ENCODE measurements at places on chromosomes 2 and 18.

GRCh38 chr2:162295009-162295408 is 23.5 kb downstream of the IFIH1 start:
- DNase-seq, result no peak

DNA sequence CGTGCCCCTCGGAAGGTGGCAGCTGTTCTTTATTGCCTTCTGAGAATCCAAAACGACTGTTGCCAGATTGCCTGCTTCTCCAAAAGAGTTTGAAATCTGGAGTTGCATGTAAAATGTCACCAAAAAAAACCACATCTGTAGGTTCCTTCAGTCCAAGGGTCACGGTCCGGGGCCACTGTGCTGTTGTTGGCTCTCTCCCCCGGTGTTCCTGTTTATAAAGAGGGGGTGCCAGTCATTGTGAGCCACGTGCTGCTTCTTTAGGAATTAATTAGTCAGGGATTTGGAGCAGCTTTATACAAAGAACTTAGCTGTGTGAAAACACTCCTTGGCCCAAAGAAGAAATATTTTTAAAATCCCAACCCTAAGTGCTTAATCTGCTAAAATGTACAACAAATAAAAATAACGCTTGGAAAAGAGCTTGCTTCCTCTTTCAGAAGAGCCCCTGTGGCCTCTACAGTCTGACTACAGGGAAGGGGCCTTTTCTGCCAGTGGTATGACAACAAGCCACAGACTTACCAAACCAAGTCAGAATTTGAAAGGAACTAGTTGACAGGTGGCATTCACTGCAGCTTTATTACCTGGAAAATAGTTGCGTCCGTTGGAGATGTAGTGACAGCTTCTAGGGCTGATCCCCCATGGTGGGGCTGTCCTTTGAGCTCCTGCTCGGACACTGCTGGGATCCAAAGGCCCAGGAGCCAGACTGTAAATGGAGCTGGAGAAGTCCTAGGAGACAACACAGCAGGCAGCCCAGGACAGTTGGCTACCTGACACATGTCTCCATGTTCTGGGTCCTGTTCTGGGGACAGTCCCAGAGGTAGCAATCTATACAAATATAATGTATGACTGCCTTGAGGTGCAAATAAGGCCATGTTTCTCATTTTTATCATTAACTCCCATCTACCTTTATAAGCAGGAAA is 84.5 kb upstream of the SLC1A4 start:
- DNase-seq, result no peak

DNA sequence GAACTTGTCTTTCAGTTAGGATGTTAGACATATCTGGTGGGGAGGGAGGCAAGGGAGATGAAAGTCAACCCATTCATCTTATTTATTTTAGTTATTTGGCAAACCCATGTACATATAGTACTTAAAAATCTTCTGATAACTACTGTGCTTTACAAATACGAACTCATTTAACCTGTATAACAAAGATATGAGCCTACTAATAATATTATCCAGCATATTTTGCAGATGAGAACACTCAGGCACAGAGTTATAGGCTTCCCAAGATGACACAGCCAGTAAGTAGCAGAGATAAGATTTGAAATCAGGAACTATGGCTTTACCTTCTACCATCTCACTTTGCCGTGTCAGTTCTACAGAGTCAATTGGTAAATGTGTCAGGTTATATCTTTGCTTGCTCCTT is 262.6 kb upstream of the DOK6 start:
- DNase-seq, result no peak

GRCh38 chr2:215421859-215422461 is 13.9 kb downstream of the FN1 start:
- DNase-seq, result no peak

DNA sequence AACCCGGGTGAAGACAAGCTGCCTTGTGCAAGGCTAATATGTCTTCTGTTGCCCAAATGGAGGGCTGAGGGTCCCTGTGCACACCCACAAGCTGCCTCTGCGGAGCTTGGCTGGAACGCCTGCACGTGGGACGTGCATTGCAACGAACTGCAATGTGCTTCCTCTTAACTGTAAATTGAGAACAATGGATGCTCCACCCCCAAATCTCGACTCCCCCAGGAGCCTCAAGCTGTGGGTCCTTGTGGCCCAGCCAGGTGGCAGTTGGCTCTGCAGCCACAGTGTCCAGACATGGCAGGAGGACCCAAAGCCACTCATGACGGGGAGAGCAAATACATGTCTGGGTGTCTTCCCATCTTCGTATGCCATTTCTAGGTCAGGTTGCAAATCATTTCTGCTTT is 90.1 kb downstream of the TWIST2 start:
- DNase-seq, result peak; percentile 52

DNA sequence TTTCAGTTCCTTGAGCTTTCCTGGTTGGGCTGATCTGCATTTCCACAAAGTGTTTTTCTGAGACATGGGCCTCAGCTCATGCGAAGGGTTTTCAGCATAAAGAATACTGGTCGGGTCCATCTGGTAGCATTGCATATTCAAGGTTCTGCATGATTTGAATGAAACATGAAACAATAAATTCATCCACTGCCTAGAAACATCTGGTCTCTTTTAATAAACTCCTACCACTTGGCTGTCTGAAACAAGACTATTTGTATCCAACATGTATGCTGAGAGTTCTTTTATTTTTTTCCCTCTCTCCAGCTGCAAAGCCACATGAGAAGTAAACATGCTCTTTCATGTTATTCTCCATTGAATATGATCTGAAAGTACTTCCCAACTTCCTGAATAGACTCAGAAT is 314.9 kb upstream of the SOX11 start:
- no peak for DNase-seq

- no peak for DNase-seq
These were observed 121.6 kb upstream of the CDC42EP3 start for GRCh38 chr2:37793004-37793403.

DNA sequence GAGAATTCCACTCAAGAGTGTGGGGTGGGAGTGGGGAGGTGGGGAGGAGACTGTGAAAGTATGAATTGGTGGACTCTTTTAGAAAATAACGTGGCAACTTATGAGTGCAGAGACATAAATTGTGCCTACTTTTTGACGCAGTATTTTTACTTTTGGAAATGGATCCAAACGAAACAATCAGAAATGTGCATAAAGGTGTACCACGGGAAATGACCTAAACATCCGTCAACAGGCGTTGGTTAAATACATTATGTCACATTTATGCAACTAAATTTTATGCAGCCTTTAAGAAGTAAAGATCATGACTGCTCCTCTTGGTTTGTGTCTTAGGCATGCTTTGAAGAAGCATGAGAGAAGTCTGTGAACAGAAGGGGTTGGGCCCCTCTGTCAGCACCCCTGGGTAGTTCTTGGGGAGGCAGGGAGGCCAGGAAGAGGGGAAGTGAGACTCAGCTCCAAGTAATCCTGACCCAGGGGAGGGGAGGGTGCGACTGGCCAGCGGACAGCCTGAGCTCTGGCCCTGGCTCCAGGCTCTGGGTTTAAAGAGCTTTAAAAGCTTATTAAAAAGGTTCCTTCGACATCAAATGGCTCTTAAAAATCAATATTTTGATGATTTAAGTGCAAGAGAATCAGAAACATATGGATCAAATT is 126.4 kb upstream of the HAAO start:
- peak; percentile 43 for DNase-seq

DNA sequence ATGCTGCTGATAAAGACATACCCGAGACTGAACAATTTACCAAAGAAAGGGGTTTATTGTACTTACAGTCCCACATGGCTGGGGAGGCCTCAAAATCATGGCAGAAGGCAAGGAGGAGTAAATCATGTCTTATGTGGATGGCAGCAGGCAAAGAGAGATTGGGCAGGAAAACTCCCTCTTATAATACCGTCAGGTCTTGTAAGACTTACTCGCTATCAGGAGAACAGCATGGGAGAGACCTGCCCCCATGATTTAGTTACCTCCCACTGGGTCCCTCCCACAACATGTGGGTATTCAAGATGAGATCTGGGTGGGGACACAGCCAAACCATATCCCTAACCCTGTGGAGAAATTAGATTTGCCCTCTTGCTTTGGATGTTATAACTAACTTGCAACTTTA is 1068.0 kb upstream of the ZEB2 start:
- DNase-seq, result no peak
